ENCODE measurements at places on chromosomes 12 and 14. TPM values are rescaled to one million over a fixed set of nuclear protein-coding genes. Genes with fewer than 3 reads are reported as not detected.
A peak's percentile ranks its signal among the peaks of the same experiment; 100 is the strongest.

The CLEC14A gene
- 56.0 TPM for total RNA-seq

DNA sequence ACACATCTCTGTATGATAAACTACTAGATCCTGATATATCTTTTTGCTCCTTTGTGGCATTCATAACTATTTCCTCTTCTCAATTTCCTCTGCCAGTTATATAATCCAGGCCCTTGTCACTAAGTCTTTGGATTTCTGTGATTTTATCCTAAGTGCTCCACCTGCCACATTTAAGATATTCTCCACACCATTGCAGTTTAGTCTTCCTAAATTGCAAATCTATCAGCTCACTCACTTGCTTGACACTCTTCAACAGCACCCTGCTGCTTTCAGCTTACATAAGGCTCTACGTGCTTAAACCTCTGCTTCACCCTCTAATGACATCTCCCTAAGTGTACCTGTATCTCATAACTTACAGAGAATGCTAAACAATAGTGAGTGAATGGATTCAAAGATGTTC is 1032.2 kb upstream of the SEL1L start:
- no peak for DNase-seq
- H3K36me3 ChIP-seq = no peaks in the 10 kb centered on the region
- no peak overlapping the region for H3K4me3 ChIP-seq
- H3K27ac ChIP-seq = no peak overlapping the region
- H3K27me3 ChIP-seq = no peaks in the 10 kb centered on the region
- no peaks in the 10 kb centered on the region for H3K4me1 ChIP-seq

GRCh38 chr12:104750061-104750460 is 208.0 kb downstream of the SLC41A2 start:
- H3K27ac ChIP-seq = no peak overlapping the region
- H3K27me3 ChIP-seq = no peaks in the 10 kb centered on the region
- H3K4me3 ChIP-seq = no peak overlapping the region
- H3K36me3 ChIP-seq = no peaks in the 10 kb centered on the region

DNA sequence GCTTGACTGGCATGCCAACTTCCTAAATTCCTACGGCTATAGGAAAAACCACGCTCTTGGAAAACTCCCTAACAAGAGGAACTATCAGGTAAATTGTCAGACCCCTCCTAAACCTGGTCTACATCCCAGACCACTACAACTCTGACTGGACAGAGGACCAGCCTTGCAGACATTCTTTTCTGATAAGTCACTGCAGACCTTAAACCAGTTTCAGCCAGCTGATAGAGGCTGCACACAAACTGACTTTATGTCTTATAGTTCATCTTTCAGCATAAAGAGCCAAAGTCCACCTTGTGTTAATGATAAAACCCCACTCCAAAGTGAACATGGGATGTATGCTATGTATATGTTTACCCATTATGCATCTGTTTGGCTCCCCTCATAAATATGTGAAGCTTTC is 166.6 kb downstream of the KTN1 start:
- H3K36me3 ChIP-seq = no peaks in the 10 kb centered on the region
- no peak overlapping the region for H3K4me3 ChIP-seq
- no peak overlapping the region for H3K27ac ChIP-seq
- no peaks in the 10 kb centered on the region for H3K4me1 ChIP-seq

DNA sequence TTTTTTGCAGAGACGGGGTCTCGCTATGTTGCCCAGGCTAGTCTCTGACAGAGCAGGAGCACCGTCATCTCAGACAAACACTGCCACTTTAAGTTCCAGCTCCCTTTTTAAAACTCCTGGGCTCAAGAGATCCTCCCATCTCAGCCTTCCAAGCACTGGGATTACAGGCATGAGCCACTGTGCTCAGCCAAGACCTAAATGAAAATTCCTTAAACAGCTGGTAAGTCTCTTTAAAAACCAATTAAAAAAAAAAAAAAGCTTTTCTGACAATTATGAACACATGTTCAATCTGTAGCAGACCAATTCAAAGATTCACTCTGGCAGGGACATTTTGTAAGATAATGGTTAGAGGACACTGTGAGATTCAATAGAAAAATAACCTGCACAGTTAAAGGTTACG is 77.8 kb downstream of the HECTD4 start:
- H3K27ac ChIP-seq = no peak overlapping the region
- H3K4me3 ChIP-seq = no peak overlapping the region
- no peaks in the 10 kb centered on the region for H3K4me1 ChIP-seq
- peaks cover 3% of the 10 kb centered on the region for H3K36me3 ChIP-seq

The EPS8 gene
- 124 TPM for total RNA-seq

DNA sequence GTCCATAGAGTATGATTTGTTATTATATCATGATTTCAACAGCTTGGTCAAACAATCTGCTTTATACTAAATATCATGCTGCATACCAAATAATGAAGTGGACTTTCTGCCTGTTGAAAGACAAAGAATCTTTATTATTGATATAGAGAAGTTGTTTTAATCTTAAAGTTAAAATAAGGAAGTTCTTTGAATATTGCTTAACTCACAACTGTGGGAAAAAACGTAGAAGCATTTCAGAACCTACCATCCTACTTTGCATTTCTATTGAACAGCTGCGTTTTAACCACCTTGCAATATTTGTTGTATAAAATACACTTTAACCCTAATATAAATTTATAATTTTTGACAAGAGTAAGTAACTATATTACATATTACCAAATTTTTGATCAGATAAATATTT is 22.9 kb upstream of the ARL1 start:
- no peaks in the 10 kb centered on the region for H3K36me3 ChIP-seq
- no peak for DNase-seq
- no peaks in the 10 kb centered on the region for H3K27me3 ChIP-seq
- H3K27ac ChIP-seq = no peak overlapping the region
- no peak overlapping the region for H3K4me3 ChIP-seq
- no peaks in the 10 kb centered on the region for H3K4me1 ChIP-seq

The LRFN5 gene
- total RNA-seq = 0.94 TPM

GRCh38 chr12:48827026-48827425 is 8.7 kb downstream of the CACNB3 start:
- H3K27me3 ChIP-seq = no peaks in the 10 kb centered on the region
- peaks cover 9% of the 10 kb centered on the region for H3K36me3 ChIP-seq
- DNase-seq = no peak

- H3K27ac ChIP-seq = no peak overlapping the region
- H3K36me3 ChIP-seq = no peaks in the 10 kb centered on the region
- H3K4me3 ChIP-seq = no peak overlapping the region
- no peak for DNase-seq
Measured at GRCh38 chr14:70018230-70018629, 139.0 kb downstream of the SMOC1 start.

DNA sequence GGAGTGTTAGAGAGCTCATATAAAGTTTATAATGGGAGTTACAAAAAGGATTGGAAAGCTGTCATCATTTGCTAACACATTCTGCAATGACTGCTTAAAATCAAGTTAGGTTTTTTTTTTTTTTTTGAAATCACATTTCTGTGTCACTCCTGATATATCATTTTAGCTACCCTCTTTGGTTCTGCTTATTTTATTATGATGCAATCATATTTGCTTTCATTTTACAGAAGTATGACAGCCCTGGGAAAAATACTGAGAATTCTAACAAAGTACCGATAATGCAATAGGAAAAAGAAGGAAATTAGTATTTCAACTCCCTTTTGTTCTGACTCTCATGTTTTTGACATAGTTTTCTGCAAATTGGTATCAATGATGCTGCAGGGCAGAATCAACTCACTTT is 71.6 kb upstream of the MDGA2 start:
- no peaks in the 10 kb centered on the region for H3K36me3 ChIP-seq
- no peak overlapping the region for H3K4me3 ChIP-seq
- no peaks in the 10 kb centered on the region for H3K4me1 ChIP-seq
- H3K27ac ChIP-seq = no peak overlapping the region

DNA sequence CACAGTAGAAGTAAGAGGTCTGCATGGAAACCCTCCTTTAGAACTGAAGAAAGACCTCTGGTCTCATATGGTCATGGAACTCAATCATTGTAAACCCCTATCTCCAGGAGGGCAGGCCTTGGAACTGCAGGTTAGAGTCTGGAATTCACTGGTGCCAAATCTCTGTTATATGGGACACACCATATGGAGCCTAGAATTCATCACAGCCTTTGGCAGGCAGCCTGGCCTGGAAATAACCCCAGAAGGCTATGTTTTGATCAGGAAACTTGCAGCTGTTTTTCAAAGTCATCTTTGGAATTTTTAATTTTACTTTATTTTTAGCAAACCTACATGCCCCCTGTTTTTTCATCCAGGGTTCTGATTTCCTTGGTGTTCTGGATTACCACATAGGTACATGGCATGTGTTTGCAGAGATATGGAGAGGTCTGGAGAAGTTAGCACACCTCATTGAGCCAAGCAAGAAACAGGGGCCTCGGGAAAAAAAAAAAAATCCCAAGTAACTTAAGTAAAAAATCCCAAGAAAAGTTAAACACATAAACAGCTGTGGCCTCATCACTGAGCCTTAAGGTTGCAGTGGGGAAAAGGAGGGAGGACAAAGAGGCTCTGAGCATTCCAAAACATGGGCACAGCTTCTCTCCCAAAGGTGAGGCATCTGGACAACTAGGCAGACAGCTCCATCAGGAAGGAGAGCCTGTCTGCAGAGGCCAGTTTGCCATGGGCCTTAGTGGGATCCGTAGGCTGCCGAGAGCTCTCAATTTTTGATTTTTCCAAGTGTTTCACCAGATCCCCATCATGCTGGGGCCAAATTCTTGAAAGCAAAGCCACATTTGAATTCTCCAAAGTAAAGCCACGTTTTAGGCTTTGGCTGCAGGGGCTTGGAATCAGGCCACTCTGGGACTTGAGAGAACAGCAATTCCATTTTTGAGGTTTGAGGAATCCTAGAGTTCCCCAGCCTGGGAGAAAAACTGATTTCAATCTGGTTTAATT is 339.6 kb upstream of the TBX3 start:
- peaks cover 3% of the 10 kb centered on the region for H3K4me1 ChIP-seq
- no peak overlapping the region for H3K27ac ChIP-seq
- no peak overlapping the region for H3K4me3 ChIP-seq
- H3K36me3 ChIP-seq = no peaks in the 10 kb centered on the region

DNA sequence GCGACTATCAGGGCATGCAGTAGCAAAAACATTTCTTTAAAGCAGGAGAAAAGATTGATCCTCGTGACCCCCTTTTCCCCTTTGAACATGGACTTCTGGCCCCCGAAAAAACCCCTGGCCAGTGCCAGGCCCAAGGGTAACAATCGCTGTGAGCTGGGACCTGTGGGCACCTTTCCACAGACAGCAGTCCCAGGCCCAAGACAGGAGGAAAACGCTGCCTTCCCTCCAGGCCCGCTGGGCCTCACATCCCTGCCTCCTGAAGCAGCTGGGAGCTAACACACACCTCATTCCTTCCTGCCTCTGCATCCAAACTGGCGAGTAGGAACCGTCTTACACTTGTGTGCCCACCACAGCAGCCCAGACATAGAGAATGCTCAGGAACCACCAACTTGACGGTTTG is 1.2 kb downstream of the VWF start:
- no peak overlapping the region for H3K27ac ChIP-seq
- H3K36me3 ChIP-seq = no peaks in the 10 kb centered on the region
- no peak for DNase-seq
- no peak overlapping the region for H3K4me3 ChIP-seq
- H3K27me3 ChIP-seq = no peaks in the 10 kb centered on the region

- no peak overlapping the region for H3K4me3 ChIP-seq
- no peak overlapping the region for H3K27ac ChIP-seq
- H3K27me3 ChIP-seq = no peaks in the 10 kb centered on the region
- no peaks in the 10 kb centered on the region for H3K4me1 ChIP-seq
- H3K36me3 ChIP-seq = no peaks in the 10 kb centered on the region
Measured at GRCh38 chr14:28608851-28609828, 157.4 kb upstream of the FOXG1 start.

The CCDC38 gene
- not detected for total RNA-seq

DNA sequence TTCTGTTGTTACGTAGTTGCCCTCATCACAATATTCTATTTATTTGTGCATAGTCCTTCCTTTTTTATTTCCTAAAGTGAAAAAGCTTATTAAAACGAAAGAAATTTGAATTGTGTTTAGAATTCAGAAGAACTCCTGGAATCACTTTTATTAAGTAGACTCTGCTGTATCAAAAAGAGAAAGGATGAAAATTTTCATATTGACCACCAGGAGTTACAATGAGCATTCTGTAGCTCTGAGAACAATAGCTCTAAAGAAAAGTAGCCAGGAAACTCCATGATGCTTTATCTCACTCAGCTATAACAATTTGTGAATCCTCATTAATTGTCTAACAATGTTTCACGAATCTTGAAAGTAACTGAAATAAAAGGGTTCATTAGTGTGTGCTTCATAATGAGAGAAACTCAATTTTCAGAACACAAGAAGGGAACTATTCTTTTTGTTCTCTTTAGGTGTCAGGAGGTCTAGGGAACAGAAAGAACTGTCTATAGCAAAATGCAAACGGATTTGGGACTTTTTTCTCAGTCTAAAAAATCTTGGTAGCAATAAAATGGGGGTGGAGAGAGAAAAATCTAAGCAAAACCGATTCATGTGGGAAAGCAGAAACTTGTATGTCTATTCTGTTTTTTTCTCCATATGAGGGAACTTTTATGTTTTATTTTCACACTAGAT is 19.3 kb downstream of the ASCL1 start:
- DNase-seq = no peak
- H3K36me3 ChIP-seq = no peaks in the 10 kb centered on the region
- no peaks in the 10 kb centered on the region for H3K4me1 ChIP-seq
- H3K27me3 ChIP-seq = no peaks in the 10 kb centered on the region
- H3K4me3 ChIP-seq = no peak overlapping the region
- H3K27ac ChIP-seq = no peak overlapping the region

GRCh38 chr14:105126126-105126980 is 42.2 kb downstream of the JAG2 start:
- H3K4me3 ChIP-seq = no peak overlapping the region
- H3K27ac ChIP-seq = no peak overlapping the region
- no peaks in the 10 kb centered on the region for H3K27me3 ChIP-seq
- no peaks in the 10 kb centered on the region for H3K36me3 ChIP-seq
- no peaks in the 10 kb centered on the region for H3K4me1 ChIP-seq
- DNase-seq = peak; percentile 63

The KRT72 gene
- total RNA-seq = not detected

The CHGA gene
- total RNA-seq = not detected

The SLC6A13 gene
- not detected for total RNA-seq

DNA sequence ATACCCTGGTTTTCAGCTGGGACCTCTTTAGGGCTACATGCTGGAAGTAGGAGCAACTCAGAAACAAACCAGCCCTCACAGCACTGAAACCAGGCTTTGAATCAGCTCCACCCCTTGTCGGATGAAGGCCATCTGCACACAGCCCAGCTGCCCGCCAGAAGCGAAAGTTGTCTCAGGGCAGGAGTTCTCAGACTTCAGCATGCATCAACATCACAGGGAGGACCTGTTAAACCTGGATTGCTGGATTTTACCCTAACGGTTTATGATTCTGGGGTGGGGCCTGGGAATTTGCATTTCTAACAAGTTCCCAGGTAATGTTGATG is 10.9 kb downstream of the SYNDIG1L start:
- H3K27ac ChIP-seq = no peak overlapping the region
- H3K36me3 ChIP-seq = no peaks in the 10 kb centered on the region
- no peaks in the 10 kb centered on the region for H3K4me1 ChIP-seq
- H3K27me3 ChIP-seq = no peaks in the 10 kb centered on the region
- H3K4me3 ChIP-seq = no peak overlapping the region

GRCh38 chr12:25759752-25760151 is 198.7 kb upstream of the RASSF8 start:
- no peak for DNase-seq
- no peaks in the 10 kb centered on the region for H3K27me3 ChIP-seq
- no peaks in the 10 kb centered on the region for H3K36me3 ChIP-seq
- H3K4me1 ChIP-seq = no peaks in the 10 kb centered on the region
- H3K4me3 ChIP-seq = no peak overlapping the region
- no peak overlapping the region for H3K27ac ChIP-seq

- peak; percentile 87 for DNase-seq
- no peaks in the 10 kb centered on the region for H3K4me1 ChIP-seq
- H3K27me3 ChIP-seq = no peaks in the 10 kb centered on the region
- no peak overlapping the region for H3K27ac ChIP-seq
- no peaks in the 10 kb centered on the region for H3K36me3 ChIP-seq
- H3K4me3 ChIP-seq = peak overlapping the region; percentile 75
Measured at GRCh38 chr12:55743406-55744339, 751 bp downstream of the GDF11 start.

The PRR4 gene
- 2.6 TPM for total RNA-seq

All from aorta (tissue), 5 donors.